Cerebellar nuclear complex (tissue), 1 donor: ENCODE measurements at places on chromosomes 2 and 18.

DNA sequence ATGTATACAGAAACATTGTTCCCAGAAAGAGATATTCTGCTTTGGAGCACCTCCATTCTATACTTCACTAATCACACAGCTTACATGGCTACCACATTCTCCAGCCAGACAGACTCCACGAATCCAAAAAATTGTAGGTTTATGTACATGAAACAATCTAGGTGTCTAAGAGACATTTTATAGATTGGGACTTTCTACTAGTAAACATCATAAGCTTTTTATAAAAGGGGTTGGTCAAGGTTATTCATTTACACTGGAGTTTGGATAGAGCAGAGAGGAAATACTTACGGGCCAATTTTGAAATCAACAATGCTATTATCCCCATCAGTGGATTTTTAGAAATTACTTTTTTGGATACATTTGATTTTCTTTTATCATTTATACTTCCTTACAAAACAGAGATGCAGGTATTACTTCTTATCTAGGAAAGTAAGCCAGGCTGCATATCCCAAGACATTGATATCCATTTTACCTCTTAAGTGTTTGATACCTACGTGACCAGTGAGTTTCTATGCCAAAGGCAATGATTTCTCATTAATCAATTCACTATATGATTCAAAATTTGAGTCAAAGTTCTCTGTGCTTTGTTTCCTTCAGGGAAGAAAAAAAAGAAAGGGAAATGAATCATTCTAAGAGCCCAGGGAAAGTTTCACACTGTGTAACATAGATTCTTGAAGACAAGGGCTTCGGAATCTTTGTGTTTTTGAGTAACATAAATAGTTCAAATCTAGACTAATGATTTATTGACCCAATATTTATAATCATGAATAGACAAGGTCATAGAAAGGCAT is 140.5 kb downstream of the PTH2R start:
- no peak for DNase-seq

- DNase-seq, result no peak
These were observed 471.2 kb upstream of the HS6ST1 start for GRCh38 chr2:128789776-128790455.

- DNase-seq, result no peak
These were observed 84.7 kb downstream of the EPAS1 start for GRCh38 chr2:46381871-46382270.

GRCh38 chr2:222819722-222820333 is 41.0 kb upstream of the ACSL3 start:
- DNase-seq, result no peak

GRCh38 chr18:57432751-57433400 is 2.3 kb upstream of the ONECUT2 start:
- no peak for DNase-seq

- DNase-seq, result no peak
These were observed 174.5 kb upstream of the NDUFV2 start for GRCh38 chr18:8928044-8928443.
